ENCODE measurements at places on chromosomes 4 and X.

- DNase-seq = no peak
Measured at GRCh38 chr4:4749137-4749536, 110.3 kb upstream of the MSX1 start.

DNA sequence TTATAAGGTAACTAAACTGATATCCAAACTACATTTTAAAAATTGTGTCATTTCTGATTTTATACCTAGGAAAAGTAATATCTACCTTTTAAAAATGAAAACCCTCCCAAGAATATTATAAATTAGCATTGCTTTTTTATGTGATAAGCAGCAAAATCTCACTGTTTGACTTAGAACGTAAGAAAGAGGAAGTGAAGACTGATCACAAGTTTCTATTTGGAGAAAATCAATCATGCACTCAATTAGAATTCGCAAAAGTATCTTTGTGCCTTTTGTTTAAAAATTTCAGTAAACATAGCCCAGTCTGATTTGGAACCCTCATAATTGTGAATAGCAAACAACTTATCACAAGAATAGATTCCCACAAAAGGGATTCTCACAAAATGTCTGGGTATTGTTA is 142.7 kb downstream of the TENM3 start:
- no peak for DNase-seq

DNA sequence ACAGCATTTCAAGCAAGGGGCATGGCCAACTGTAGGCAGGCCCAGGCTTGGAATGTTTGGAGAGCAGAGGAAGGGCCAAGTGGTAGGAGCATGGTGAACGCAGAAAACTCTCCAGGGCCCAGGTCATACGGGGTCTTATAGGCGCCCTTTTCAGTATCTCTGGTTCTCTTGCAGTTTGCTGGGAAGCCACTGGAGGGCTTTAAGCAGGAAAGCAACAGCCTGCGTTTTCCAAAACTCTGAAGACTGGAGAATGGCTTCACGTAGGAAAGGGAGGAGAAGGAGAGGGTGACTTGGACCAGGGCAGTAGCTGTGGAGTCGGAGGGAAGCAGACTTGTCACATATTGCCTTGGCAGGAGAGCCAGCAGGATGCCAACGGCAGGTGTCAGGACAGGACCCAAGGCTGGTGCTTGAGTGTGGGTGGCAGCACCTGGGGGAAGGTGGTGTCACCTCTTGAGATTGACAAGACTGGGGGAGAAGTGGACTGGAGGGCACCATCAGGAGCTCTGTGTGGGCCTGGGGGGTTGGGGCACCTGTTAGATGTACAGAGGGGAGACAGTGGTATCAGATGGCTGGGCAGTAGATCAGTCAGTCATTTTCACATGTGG is 21.9 kb downstream of the TKTL1 start:
- DNase-seq = no peak

GRCh38 chr4:106704253-106704870 is 331.8 kb downstream of the DKK2 start:
- DNase-seq = no peak

DNA sequence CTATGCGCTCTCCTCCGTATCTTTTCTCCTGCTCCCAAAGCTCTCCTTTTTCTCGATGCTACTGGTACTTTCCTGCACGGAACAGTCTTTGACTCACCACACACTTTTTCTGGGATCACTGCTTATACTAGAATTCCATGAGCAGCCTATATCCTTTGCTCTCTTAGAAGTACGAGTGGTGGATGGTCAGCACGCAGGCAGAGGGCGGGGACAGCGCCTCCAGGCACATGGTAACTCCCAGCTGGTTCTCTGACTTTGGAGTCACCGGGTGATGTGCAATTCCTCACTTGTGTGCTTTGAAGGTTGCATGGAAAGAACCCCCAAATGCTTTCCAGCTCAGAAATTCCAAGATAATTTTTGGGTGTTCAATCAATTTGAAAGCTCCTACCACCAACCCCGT is 56.0 kb downstream of the STX18 start:
- no peak for DNase-seq

- peak; percentile 76 for DNase-seq
Measured at GRCh38 chr4:76198411-76199237, 15.0 kb downstream of the SCARB2 start.

- DNase-seq = no peak
Measured at GRCh38 chr4:163317110-163317509, 15.3 kb downstream of the NPY1R start.

- DNase-seq = no peak
Measured at GRCh38 chr4:186265683-186266652, at the start of gene F11. TSS of gene F11 (plus strand) at chr4:186266189. CDS start at chr4:186267137, 948 bp downstream.

- DNase-seq = no peak
Measured at GRCh38 chr4:139241086-139241783, 38.8 kb downstream of the MGARP start.

- DNase-seq = no peak
Measured at GRCh38 chr4:166123546-166123945, 250.5 kb downstream of the TLL1 start.

- no peak for DNase-seq
Measured at GRCh38 chrX:41982953-41983352, 59.6 kb upstream of the CASK start.

- no peak for DNase-seq
Measured at GRCh38 chrX:138711399-138712347, at the start of gene FGF13. TSS of gene FGF13 (minus strand) at chrX:138711717. CDS start at chrX:138711003, 714 bp downstream.

- DNase-seq = no peak
Measured at GRCh38 chr4:83238393-83239248, 46.0 kb downstream of the COQ2 start.

DNA sequence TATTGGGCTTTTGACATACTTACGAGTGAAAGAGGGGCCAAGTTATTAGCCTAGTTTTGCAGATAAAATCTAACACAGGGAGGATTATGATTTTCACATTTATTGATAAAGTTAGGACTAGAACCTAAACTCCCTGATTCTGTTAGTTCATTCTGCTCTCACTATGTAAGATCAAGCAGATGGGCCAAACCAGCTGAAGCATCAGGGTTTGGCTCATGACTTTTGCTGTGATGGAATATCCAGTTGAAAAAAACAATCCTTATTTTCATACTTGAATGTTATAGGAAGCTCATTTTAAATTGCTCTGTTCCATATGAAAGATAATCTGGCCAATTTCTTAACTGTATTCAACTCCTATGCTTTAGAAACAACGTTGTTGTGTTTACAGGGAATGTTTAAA is 21.2 kb downstream of the SPRY1 start:
- DNase-seq = no peak

GRCh38 chr4:8523766-8524165 is 56.4 kb upstream of the GPR78 start:
- DNase-seq = no peak

- DNase-seq = no peak
Measured at GRCh38 chr4:117135634-117136354, 50.4 kb upstream of the TRAM1L1 start.

DNA sequence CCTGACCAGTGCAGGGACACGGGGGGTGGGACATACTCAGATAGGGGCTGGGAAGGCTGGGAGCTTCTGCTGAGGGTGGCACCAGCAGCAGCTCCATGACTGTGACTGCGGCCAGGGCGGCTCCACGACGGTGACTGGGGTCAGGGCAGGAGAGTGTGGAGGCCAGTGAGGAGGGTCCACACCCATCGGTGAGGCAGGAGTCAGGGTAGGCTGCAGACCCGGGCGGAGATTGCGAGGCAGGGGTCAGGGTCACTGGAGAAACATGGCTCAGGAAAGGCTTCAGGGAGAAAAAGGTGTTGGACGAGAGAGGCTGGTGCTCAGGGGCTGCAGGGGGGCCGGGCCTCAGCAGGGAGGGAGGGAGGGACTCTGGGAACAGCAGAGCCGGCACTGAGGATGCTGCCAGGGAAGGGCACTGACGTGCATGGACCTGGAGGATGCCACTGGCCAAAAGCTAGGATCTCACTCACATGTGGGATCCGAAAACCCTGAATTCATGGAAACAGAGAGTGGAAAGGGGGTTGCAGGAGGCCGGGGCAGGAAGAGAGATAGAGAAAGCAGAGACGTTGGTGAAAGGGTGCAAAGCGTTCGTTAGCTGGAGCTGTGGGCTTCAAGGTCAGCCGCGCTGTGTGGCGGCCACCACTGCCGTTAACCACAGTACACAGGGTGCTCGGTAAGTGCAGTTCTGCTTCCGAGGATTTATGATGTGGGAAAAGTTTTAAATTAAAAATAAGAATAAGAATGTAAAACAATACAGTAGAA is 22.0 kb downstream of the ATP5ME start:
- DNase-seq = no peak

DNA sequence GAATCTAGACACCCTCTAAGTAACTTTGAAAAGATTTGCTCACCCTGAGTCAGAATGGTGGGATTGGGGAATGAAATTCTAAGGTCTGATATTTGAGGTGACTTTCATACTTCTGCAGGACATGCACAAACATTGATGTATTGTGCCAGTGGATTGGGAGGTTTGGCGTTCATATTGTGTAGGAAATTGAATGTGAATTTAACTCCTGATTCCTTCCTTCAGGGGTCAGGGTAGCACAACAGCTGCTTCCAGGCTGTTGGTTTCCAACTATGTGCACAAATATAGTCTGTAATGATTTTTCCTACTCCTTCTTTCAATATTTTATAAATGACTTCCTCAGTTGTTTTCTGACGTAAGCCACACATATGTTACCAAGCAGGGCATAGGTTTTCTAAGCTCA is 3.1 kb downstream of the IL1RAPL1 start:
- no peak for DNase-seq

DNA sequence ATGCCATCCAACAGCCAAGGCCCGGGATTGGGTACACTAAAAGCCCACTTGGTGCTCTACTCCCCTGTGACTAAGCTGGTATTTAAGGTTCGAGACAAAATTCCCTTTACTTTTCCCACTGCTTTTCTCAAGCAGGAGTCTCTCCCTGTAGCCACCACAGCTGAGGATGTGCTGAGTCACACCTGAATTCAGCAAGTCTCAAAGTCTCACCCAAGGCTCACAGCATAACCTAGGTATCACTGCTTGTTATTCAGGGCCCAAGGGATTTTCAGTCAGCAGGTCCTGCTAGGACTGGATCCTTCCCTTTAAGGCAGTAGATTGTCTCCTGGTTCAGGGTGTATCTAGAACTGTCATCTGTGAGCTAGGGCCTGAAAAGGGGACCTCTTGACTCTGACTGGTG is 39.2 kb downstream of the FMR1NB start:
- DNase-seq = no peak

DNA sequence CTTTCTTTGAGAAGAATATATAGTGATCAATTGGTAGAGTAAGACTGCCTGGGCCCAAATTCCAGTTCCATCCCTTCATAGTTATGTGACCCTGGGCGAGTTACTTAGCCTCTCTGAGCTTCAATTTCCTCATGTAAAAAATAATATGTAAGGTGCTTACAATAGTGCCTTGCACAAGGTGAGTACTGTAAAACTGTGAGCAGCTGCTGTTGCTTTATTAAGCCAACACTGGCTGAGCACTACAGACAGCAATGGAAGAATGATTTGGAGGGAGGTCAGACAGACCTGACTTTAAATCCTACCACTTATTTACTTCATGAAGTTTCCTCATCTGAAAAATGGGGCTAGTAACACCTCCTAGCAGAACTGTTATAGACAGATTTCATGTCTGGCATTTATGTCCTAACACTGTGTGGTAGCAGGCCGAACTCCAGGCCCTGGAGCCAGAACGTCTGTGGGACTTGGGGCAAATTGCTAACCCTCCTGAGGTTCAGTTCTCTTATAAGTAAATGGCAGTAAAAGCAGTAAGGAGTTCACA is 53.8 kb downstream of the RNF150 start:
- no peak for DNase-seq

- no peak for DNase-seq
Measured at GRCh38 chrX:132568291-132568690, 79.5 kb upstream of the MBNL3 start.

DNA sequence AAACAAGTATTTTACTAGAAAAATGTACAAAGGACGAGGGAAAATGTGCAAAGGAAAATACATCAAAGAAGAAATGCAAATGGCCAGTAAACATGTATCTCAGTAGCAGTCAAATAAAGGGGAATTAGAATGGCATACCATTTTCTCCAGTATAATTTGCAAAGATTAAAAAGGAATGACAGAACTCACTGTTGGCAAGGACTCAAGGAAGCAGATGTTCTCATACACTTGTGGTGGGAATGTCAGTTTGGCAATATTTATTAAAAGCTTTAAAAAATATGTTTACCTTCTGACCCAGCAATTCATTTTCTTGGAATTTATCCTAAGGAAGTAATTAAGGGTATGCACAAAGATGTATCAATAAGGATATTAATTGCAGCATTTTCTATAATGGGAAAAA is 7.6 kb downstream of the CLCN5 start:
- no peak for DNase-seq

- no peak for DNase-seq
Measured at GRCh38 chrX:153648358-153649177, 1.6 kb downstream of the DUSP9 start.

- DNase-seq = no peak
Measured at GRCh38 chr4:44446801-44447562, 1.6 kb downstream of the KCTD8 start.

DNA sequence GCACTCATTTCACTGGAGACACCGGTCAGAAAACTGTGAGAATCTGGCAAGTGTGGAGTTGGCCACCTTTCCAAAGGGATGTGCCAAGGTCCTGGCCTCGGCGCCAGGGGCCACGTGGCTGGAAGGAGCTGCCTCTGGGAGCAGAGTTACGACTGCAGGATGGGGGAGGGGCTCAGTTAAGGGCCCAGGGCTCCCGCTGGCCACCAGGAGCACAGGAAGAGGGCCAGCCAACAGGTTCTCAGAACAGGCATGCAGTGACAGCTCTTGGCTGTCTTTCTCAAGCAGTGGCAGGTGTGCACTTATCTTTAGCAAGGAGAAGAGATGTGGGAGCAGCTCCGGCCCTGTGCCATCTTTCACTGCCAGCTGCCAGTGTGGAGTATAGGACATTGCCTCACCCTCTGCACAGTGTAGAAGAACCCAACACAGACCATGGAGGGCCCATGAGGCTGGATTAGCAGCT is 115.9 kb upstream of the RBPJ start:
- peak; percentile 39 for DNase-seq

DNA sequence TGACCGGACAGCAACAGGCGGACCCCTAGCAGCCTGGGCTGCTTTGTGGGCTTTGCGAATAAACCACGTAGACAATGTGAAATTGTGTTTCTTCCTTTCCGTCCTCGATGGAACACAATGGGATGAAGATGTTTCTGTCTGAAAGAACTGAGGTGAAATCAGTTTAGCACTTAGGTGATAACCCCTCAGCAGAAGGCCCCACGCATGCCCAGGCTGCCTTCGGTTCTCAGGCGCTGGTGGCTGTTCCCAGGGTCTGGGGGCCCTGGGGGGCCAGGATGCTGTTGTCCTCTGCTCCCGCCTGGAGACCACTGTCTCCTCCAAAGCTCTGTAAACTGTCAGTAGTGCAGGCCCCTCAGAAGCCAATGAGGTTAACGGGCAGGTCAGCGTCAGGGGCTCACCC is 73.9 kb upstream of the HGFAC start:
- no peak for DNase-seq

DNA sequence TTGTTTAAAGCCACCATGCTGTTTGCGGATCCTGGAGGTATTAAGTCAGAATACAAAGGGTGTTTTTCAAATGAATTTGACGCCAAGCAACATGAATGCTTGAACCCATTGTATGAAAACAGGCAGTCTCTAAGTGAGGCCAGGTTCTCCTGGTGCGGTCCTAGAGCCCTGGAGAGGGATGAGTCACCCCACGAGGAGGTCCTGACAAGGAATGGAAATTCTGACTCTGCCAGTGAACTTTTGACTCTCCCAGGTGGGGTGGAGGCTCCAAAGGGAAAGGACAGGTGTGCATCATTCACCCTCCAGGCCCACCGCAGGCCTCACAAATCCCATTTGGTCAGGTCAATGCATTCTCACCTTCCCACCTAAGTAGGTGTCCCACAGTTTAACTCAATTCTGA is 1.5 kb downstream of the TRIM2 start:
- DNase-seq = no peak
